ENCODE measurements at places on chromosomes 5 and 9. TPM values are rescaled to one million over a fixed set of nuclear protein-coding genes. Genes with fewer than 3 reads are reported as not detected.

QRFP gene
- total RNA-seq = not detected

DNA sequence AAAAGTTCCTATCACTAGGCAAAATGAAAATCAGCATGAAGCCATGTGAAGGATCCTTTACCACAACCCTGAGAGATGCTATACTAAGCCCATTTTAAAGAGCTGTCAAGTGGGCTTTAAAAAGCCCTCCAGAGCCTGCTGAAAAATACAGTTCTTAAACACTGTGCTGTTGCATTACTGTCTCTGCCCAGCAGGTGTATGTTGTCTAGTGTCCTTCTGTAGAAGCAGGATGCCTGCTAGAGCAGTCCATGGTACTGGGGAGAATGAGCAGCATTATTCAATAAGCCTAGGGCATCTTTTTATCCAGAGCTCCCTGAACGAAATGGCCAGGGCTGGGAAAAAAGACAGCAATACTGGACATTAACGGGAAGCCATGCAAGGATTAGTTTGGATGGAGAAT is 126.2 kb upstream of the PLCXD3 start:
- DNase-seq = no peak

GRCh38 chr9:71783120-71783523 is 14.8 kb upstream of the CEMIP2 start:
- peak; percentile 84 for DNase-seq

DNA sequence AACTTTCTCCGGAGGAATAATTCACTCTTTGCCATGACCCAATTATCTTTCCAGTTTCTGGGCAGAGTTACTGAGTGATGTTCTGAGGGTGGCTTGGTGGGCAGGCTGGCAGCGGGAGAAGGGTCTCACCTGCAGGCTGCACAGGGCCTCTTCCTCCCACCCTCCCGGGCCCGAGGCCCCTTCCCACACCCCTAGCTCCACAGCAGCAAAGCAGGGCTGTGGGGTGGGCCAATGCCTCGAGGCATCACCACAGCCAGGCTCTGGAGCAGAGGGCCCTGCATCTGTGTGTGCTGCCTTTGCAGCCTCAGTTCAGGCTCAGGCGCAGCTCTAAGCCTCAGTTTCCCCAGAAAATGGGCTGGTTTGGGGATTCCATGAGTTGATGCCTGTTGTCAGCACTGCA is 120.2 kb upstream of the FOXD4L5 start:
- no peak for DNase-seq

RNF14 gene
- 31.6 TPM for total RNA-seq

DNA sequence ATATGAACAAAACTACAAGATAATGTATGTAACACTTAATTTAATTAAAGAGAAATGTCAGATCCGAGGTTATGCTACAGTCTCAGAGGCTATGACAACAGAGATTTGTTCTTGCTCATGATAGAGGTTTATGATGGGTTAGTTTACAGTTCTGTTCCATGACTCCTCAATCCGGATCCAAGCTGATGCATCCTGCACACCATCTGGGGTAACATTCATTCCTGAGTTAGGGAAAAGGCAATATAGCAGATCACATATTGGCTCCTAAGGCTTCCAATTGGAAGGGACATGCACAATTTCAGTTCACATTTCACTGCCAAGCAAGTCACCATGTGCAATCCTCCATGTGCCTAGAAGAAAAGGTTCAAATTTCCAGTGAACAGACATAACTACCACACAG is 40.4 kb downstream of the ABLIM3 start:
- no peak for DNase-seq

GRCh38 chr9:132226571-132227430 is 64.9 kb downstream of the NTNG2 start:
- no peak for DNase-seq

DNA sequence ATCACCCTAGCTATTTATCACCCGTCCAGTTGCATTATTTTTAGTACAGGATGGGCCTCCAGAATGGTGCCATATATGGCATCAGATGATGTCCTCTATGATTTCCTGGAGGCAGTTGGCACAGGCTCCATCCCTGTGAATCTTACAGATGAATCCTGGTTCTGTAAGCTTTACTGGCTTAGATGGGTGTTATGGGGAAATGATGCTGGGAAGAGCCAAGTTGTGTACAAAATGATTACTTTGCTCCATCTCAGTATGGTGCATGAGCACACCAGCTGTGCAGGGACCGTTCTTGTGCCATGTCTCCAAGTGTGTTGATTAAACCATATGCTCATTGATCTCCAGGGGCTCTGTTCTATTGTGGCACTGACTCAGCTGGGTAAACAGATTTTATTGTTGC is 755.7 kb downstream of the TLR4 start:
- DNase-seq = no peak

DNA sequence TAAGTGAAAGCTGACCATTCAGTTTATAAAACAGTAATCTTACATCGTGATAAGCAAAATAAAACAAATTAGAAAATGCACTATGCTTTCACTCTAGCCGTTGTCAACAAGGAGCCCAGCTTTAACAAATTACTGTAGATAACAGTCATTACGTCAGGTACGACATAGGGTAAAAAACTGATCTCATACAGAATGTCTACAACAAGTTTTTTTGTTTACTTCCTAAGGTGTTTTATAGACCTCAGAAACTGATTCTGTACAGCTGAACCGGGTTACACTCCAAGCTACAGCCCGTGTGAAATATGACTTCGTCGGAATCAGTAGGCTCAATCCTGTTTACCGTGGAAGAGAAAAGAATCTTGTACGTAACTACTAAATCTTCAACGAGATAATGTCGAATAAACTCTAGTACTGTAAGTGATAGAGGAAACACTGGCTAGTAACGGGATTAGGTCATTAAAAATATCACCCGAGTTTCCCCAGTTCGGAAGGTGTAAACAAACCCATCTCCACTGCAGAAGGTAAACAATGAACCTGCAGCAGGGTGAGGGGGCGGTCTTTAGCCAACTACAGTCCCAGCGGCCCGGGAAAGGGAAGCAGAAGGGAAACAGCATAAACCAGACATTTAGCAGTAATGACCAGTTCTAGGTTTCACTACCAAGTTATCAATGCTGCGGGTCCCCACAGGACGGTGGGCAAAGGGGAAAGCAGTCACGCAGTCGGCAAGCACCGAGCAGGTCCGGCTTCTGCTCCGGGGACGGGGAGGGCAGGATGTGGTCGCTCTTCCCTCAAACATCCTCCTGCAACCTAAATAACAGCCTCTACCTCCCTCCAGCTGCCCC is 1.1 kb downstream of the RICTOR start:
- peak; percentile 64 for DNase-seq

FOXI1 gene
- not detected for total RNA-seq

- DNase-seq = no peak
Measured at GRCh38 chr5:79999722-80000121, 8.7 kb upstream of the MTX3 start.

DNAH5 gene
- total RNA-seq = not detected

SLC6A7 gene
- total RNA-seq = not detected

GRCh38 chr9:137482094-137482781 is 23.1 kb upstream of the NSMF start:
- DNase-seq = no peak

DNA sequence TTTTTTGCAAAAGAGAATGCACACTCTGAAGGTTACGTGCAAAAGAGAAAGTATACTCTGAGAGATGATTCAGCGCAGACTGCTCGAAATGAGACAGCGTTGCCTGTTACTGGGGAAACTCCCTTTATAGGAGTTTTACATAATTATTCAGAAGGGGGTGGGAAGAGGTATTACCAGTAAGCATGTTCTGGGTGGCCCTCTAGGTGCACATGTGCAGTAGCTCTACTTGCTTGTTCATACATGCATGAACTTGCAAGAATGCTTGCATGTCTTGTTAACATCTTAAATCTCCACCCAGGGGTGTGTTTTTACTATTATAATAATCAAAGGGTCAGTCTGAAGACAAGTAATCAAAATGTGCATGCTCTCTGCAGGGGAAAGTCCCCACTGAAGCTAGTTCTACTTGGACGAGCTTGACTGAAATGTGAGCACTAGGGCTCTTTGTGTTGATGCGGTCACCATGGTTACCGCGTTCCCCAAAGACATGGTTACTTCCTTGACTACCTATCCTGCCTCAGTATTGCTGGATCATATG is 75.5 kb downstream of the SGCD start:
- no peak for DNase-seq

DNA sequence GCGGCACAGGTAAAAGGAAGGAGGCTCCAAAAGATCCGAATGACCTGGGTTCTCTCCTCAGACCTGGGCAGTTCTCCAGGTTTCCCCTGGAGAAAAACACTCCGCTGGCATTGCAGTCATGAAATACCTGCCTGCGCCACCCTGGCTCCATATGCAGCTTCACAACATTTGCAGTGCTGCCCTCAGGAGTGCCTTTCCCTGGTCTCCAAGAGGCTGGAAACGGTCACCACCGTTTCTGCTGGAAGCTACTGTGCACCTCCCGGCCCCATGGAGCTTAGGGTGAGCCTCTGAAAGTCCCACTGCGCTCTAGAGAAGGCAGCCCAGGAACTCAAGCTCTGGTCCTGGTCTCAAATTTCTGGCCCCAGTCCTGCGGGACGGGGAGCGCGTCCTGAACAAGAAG is 670 bp downstream of the UGT3A1 start:
- DNase-seq = no peak

DNA sequence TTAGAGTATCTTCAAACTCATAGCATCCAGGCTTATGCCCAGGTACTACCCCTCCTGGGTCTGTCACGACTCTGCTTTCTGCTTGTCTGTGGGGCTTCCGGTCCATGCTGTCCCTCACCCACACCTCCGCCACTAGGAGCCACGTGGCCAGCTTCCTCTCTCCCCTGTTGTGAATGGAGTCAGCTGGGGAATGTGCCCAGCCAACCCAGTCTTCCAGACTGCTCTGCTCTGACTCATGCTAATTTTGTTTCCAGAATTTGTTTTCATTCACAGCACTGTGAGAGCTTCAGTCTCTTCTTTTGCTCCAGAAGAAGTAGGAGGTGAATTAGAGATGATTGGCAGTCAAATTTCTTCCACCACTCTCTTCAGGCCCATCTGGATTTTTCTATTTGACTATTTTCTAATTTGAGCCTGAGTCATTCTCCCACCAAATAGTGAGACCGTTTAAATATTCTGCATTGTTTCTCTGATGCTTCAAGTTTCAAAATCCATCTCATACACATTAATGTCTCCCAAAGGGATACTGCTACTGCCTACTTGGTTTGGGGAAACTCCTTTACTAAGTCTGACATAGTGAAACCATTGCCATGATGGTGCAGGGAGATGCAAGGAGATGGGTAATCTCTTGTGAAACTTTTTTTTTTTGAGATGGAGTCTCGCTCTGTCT is 424.1 kb upstream of the KIF2A start:
- DNase-seq = no peak

GRCh38 chr9:136576269-136576626 is 30.4 kb upstream of the NOTCH1 start:
- DNase-seq = no peak

GRCh38 chr9:134637241-134637640 is 4.4 kb upstream of the COL5A1 start:
- DNase-seq = peak; percentile 41

SMIM32 gene
- not detected for total RNA-seq

GRCh38 chr9:134487066-134487710 is 154.4 kb upstream of the COL5A1 start:
- DNase-seq = no peak

PCDHGA12 gene
- total RNA-seq = not detected

PPIP5K2 gene
- 75.4 TPM for total RNA-seq

- no peak for DNase-seq
Measured at GRCh38 chr5:172862165-172862801, 28.2 kb downstream of the ERGIC1 start.

GRCh38 chr5:114332493-114332892 is 29.4 kb upstream of the KCNN2 start:
- no peak for DNase-seq

DNA sequence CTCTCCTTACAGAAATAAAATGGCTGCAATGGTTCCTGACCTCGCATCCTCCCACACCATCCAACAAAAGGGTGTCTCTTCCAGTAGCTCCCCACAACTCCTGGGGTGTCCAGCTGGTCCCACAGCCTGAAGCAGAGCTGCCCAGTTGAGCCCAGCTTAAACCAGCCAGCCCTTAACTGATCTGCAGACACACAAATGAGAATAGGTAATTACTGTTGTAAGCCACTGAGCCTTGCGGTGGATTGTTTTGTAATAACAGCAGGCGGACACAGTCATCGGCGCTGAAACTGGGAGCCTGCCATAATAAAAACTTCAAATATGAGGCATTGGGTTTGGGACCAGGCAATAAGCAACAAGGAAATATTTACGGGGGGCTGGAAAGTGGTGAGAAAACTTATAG is 10.4 kb upstream of the ZBTB43 start:
- no peak for DNase-seq

DBH gene
- not detected for total RNA-seq

DNA sequence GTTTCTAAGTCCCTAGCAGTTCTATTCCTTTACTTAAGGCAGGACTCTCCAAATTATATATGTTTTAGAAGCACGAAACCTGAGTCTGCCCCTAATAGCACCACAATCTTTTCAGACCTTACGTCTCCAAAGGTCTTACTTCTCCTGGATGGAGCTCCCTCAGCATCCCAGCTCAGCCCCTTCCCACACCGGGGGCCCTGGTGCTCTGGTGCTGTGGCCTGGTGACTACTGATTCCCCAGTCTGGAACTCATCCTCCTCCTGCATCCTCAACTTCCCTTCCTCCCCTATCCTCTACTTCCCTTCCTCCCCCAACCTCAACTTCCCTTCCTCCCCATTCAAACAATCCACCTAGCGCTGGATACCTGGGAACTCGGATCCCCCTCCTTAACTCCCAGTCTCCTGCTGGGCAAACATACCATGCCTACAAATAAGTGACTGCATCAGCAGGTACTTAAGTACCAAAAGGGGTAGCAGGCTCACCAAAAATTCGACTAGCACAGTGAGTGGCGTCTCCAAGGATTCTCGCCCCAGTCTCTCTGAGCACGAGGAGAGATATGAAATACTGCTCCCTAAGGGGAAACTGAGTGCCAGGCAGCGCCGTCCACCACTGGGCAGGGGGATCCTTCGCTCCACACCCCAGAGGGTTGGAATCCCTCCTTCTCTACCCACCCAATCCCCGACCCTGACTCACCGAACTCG is 831 bp downstream of the IGFBPL1 start:
- no peak for DNase-seq

DNA sequence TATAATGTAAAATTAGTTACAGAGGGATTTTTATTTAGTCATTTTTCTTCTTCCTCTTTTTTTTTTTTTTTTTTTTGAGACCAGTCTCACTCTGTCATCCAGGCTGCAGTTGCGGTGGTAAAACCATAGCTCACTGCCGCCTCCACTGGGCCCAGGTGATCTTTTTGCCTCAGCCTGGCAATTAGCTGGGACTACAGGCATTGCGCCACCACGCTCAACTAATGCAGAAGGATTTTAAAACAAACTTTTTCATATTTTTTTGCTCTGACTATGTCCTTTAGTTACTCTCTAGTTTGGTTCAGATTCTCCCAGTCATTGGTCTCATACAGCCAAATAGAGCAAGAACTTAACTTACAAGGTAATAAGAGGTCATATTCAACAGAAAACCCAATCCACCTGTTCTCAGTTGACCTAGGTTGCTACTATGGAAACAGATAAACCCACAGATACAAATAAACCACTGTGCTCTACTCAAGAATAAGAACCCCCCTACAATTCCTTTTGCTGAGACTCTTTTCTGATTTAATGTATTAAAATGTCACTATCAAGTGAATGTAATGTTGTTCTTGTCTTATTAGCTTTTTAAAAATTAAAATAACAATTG is 50.1 kb upstream of the TTC39B start:
- DNase-seq = peak; percentile 29

- no peak for DNase-seq
Measured at GRCh38 chr5:112551419-112552032, 132.4 kb upstream of the EPB41L4A start.

EDIL3 gene
- not detected for total RNA-seq

- DNase-seq = no peak
Measured at GRCh38 chr5:149937610-149938009, 7.0 kb downstream of the PDE6A start.

GRCh38 chr5:131630963-131631350 is 4.1 kb downstream of the RAPGEF6 start:
- DNase-seq = no peak
